ENCODE measurements at places on chromosomes 3 and 15.

GRCh38 chr15:65540314-65540713 lies 10.1 kb downstream of the HACD3 start:
- DNase-seq: no peak

DNA sequence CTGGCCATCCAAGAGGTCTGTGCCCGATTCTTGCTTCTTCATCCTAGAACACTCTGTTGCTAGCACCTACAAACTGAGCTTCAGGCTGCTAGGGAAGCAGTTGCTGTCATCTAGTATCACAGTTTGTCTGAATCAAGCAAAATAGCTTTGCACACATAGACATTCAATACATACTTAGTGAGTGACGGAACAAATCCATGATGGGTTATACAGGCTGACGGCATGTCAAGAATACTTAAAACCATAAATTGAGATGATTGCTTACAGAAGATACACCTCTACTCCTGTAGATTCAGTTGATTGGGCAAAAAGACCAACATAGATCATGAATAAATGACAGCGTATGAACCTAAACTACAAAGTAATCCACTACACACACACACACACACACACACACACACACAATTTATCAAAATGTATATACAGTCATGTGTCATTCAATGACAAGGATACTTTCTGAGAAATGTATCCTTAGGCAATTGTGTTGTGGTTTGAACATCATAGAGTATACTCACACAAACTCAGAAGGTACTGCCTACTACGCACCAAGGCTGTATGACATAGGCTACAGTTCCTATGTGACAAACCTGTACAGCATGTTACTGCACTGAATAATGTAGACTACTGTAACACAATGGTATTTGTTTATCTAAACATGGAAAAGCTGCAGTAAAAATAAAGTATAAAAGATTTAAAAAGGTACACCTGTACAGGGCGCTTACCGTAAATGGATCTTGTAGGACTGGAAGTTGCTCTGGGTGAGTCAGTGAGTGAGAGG lies 14.4 kb upstream of the HEG1 start:
- no peak for DNase-seq

- DNase-seq: no peak
Measured at GRCh38 chr3:190370369-190370768, 17.6 kb upstream of the CLDN16 start.

DNA sequence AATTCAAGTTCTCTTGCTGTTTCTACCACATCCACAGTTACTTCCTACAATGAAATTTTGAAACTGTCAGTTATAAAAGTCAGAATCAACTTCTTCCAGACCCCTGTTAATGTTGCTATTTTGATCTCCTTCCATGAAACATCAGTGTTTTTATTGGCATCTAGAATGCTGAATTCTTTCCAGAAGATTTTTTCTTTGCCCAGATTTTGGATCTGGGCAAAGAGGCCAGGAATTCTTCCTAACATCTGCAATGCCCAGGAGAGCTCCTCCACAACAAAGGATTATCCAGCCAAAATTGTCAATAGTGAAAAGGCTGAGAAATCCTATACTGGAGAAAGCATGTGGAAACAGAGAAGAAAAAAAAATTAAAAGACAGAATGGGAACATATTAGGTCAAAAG lies 75.5 kb downstream of the SERPINI1 start:
- DNase-seq: no peak

DNA sequence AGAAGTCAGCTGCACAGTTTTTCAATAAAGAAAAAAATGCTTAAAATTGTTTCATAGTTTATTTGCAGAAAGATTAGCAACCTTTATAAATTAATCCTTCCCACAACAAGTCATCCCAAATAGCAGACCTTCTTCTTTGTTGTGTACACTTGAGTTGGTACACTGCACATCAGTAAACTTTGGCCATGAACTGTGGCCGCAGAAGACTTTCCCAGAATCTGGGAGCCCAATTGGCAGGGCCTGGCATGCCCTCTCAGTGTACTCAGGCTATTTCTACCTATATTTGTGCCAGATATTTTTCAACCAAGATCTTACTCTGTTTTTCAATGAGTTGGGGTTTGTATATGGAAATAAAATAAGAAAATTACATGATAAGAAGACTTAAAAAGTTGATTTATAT lies 133.1 kb downstream of the DIPK2A start:
- no peak for DNase-seq

DNA sequence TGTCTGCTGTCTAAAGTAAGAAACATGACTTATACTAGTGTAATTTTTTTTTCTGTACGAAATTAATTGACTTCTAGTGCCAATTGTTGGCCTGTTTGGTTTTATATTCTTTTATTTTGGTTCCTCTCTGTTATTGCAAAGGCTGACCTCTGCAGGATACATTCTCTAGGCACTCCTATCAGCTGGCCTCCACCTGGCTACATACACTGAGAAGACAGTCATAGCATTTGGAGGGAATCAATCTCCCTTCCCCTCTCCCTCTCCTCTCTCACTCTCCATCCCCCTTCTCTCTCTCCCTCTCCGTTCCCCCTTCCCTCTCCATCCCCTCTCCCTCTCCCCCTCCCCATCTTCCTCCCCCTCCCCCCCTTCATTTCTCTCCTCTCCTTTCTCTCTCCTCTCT lies 116.7 kb downstream of the MCTP2 start:
- no peak for DNase-seq

GRCh38 chr15:78075490-78076230 lies 1.9 kb downstream of the TBC1D2B start:
- no peak for DNase-seq

- no peak for DNase-seq
Measured at GRCh38 chr3:129633751-129634481, 27.4 kb upstream of the PLXND1 start.

GRCh38 chr15:35723120-35723847 lies 177.3 kb upstream of the DPH6 start:
- DNase-seq: no peak

- no peak for DNase-seq
Measured at GRCh38 chr3:141959589-141960554, 83.4 kb downstream of the ATP1B3 start.

- DNase-seq: no peak
Measured at GRCh38 chr3:72316501-72317279, 531.6 kb downstream of the SHQ1 start.

GRCh38 chr3:193040836-193041672 lies 123.4 kb upstream of the MB21D2 start:
- peak; percentile 51 for DNase-seq

GRCh38 chr15:95127356-95127755 lies 896.0 kb downstream of the MCTP2 start:
- no peak for DNase-seq

DNA sequence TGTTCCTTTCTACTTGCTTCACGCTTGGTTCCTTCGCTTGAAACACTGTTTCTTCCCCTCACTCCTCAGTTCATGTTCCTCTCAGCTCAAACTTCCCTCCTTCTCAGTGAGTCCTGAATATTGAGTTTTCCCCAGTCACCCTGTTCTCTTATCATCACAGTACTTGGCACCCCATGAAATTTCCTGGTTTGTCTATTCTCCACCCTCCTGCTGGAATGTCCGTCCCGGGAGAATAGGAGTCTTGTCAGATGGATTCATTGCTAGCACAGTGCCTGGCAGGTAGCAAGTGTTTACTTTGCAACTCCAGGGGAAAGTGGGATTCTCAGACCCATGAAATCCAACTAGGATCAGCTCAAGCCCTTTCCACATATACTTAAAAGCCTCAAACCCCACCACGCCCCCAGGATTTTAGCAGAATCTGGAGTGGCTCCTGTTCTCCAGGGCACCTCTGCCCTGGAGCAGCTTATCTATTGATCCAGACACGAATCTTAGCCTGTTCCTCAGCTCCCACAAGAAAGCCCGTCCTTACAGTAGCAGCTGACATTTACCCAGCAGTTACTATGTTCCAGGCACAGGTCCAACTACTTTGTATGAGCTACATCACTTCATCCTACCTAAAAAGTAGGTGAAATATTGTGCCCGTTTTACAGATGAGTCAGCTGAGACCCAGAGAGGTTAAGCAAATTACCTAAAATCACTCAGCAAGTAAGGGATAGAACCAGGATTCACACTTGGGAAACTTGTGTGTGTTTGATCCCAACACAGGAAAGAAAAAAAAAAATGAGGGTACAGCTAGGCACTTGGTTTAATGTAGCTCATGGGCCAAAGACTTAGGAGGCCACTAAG lies 36.8 kb upstream of the MAP3K13 start:
- no peak for DNase-seq

GRCh38 chr15:80992006-80992405 lies 2.4 kb upstream of the MESD start:
- no peak for DNase-seq

DNA sequence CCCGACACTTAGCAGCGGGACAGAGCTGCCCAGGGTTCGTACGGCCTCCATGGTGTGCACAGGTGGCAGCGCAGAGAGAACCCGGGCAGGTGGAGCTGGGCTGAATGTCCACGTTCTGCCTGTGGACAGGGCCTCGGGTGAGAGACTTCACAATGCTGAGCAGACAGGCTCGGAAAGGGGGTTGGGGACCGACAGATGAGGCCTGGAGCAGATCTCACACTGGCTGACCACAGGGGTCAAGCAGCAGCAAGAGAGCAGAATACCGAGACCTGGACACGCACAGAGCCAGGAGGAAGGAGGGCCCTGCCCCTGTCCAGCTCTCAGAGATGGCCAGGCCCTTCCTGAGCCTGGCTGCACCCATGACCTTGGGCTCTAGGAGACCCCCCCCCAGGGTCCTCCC lies 83.0 kb downstream of the VGLL4 start:
- no peak for DNase-seq

DNA sequence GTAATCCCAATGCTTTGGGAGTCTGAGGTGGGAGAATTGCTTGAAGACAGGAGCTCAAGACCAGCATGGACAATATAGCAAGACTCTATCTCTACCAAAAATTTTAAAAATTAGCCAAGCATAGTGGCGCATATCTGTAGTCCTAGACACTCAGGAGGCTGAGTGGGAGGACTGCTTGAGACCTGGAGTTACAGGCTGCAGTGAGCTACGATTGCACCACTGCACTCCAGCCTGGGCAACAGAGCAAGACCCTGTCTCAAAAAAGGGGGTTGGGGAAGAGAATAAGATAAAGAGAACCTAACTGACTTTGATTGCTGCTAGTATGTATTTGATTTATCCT lies 755 bp downstream of the CD200R1 start:
- DNase-seq: no peak
